Small intestine (tissue), 16 donors: ENCODE measurements at places on chromosomes 16 and 17.

GRCh38 chr16:74078511-74079231 is 217.9 kb upstream of the PSMD7 start:
- DNase-seq, result no peak

DNA sequence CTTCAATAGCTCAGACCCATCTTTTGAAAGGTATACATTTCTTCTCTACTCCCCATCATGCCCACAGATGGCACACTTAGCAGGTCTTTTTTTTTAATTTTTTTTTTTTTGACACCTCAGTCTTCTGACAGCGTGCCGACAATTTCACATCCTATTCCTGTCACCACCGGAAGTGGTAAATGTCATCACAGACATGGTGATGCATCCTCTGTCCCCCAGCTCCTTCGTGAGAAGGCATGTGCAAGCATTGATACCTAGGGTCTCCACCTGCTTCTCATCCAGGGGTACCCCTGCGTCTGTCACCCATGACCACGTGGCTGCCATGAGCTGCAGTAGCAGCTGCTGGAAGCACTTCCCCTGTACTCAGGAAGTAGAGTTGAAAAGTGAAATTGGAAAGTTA is 35.6 kb downstream of the ELAC2 start:
- no peak for DNase-seq

- no peak for DNase-seq
These were observed 17.9 kb upstream of the HEXD start for GRCh38 chr17:82400206-82400605.

- no peak for DNase-seq
These were observed 28.6 kb upstream of the METRNL start for GRCh38 chr17:83050651-83051395.

DNA sequence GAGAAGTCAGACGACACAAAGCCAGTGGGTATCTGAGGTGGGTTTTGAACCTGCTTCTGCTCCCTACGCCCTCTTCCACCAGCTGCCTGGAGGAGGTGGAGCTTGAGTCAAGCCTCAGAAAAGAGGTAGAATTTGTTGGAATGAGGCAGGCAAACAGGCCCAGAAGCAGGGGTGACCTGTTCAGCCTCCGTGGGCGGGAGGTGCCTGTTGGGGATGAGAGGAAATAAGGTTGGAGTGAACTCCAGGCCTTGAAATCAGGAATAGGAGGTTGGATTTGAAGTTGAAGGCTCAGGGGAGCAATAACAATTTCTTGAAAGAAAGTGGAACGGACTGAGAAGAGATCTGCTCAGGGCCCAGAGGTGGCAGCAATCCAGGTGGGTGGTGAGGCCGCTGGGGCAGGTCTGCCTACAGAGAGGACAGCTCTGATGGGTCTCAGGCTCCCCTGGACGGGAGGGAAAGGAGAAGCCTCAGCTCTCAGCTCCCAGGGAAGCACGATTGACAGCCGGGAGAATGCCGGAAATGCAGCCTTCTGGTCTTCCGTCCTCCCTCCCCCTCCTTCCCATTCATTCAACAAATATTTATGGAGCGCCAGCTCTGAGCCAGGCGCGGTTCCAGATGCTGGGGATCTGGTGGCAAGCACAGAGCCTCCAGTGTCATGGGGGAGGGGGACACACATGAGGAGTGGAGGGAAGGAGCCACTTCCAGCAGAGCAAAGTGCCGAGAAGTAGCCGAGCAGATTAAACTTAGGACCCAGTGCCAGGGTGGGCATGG is 61.9 kb upstream of the CIBAR2 start:
- peak; percentile 47 for DNase-seq

DNA sequence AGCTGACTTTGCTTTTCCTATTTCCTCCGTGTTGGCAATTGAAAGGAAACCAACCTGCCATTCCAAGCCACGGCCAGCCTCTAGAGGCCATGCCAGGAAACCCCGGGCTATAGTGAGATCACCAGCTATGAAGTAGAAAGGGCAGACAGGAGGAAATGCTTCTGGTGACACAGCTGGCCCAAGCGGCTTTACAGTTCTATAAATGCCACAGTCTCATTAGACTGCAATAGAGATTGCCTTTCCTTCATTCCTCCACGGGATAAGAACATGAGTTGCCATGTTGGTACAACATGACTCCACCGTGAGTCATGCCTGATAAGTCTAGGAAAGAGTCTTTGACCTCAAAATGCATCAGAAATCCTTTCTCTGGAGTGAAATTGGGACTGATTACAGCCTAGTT is 384.9 kb downstream of the GRIN2A start:
- no peak for DNase-seq

DNA sequence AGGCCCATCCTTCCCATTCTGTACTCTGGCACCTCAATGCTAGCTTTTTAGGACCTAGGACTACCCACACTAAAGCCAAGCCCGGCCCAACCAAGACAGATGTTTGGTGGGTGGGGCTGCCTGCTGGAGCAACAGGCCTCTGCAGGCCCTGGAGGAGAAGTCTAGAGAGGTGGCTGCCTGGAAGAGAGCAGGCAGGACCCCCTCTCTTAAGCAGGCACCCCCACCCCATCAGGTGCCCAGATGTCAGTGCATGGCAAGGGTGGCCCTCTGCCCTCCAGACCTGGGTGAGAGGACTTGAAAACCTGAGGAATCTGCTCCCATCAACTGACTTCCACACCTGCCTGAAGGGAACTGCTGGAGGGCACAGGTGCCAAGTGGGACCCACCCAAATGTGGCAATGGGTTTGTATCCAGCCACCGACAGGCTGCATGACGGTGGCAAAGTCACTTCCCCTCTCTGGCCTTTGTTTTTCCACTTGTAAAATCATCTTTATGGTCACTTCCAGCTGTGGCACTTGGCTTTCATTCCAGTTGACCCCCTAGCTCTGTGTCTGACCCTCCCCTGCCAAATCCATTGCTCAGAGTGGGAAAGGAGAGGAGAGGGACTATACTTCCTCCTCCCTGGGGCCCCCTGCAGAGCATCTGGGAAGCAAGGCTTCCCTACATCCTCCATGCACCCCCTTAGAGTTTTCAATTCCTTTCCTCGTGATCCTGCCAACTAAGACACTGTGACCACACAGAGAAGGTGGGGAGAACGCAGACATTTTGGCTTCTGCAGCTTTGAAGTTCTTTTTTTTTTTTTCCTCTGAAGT is 1.7 kb upstream of the STAT5A start:
- no peak for DNase-seq

- no peak for DNase-seq
These were observed 56.5 kb downstream of the MRM1 start for GRCh38 chr17:36657763-36658490.

DNA sequence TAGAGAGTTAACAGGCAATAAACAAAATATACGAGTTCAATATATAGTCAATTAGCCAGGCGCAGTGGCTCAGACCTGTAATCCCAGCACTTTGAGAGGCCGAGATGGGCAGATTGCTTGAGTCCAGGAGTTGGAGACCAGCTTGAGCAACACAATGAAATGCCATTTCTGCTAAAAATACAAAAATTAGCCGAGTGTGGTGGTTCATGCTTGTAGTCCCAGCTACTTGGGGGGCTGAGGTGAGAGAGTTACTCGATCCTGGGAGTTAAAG is 69.8 kb upstream of the TOB1 start:
- no peak for DNase-seq
